ENCODE measurements at places on chromosomes 4 and X.

DNA sequence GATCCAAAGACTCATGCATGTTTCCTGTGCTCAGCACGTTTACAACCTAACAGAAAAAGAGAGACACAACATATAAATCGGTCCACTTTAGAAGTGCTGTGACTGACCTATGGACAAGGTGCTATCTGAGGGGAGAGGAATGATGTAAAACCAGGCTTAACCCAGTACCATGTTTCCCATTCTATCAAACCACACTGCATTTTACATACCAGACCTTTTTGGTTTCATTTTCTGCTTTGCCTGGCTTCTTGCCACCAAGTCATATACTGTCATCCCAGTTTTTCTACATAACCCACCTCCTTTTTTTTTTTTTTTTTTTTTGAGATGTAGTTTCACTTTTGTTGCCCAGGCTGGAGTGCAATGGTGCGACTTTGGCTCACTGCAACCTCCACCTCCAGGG, 82.2 kb downstream of the KLF8 start:
- no peak for DNase-seq

DNA sequence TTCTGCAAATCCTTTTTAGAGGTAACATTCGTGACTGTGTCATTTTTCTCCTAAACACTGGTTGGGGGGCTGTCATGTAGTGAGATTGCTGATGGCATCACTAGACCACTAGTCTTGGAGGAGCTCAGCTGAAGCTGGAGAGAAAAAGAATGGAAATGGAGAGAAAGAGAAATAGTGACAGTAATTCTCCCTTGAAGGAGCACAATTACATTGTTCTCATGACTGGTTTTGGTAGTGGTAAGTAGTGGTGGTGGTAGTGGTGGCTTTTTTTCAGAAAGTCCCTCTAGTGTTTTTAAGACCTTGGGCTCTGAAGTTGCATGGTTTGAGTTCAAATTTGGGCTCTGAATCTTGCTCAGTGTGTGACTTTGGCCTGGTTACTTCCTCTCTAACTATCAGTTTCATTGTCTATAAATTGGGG, 99.8 kb downstream of the LARP7 start:
- no peak for DNase-seq

DNA sequence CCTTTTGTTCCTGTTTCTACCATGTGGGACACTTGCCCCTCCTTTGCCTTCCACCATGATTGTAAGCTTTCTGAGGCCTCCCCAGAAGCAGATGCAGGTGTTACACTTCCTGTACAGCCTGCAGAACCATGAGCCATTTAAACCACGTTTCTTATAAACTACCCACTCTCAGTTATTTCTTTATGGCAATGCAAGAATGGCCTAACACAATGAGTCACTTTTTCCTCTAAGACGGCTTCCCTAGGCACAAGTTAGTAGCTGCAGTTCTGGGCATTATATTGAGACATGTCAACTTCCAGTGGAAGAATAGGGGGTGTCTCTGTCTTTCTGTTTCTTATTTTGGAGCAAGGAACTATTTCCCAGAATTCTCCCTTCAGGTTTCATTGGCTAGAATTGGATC, 32.9 kb upstream of the DIPK2B start:
- DNase-seq: no peak

GRCh38 chr4:89434364-89434988, 126.9 kb upstream of the GPRIN3 start:
- DNase-seq: peak; percentile 14

DNA sequence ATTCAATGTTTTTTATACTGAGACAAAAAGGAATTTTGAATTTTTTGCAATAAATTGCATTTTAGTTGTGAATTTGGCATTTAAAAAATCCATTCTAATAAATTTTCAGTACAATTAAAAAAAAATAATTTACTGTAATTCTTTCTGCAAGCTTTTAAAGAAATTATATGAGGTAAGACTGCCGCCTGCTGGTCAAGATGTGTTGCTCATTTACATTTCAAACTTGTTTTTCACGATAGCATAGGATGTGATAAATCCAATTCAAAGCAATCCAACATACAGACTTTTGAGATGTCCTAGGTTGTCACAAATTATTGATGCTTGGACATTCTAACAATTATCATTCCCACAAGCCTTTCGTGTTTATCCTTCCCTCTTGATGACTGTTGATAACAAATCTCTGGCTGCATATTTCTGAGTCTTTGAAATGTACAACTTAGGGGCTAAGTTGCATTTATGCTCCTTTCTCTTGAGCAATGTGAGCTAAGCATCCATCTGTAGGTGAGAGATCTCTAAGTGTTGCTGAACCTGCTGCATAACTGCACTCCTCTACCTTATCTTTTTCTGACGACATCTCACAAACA, 21.7 kb upstream of the MFAP3L start:
- DNase-seq: peak; percentile 79
